ENCODE measurements at places on chromosomes 12 and 14. TPM values are rescaled to one million over a fixed set of nuclear protein-coding genes. Genes with fewer than 3 reads are reported as not detected.
A peak's percentile ranks its signal among the peaks of the same experiment; 100 is the strongest.

PTHLH gene
- total RNA-seq: 2.4 TPM

- H3K4me1 ChIP-seq: no peaks in the 10 kb centered on the region
- no peak for DNase-seq
- no peaks in the 10 kb centered on the region for H3K27me3 ChIP-seq
- no peaks in the 10 kb centered on the region for H3K36me3 ChIP-seq
Observed at GRCh38 chr12:12008232-12008850, 62.4 kb upstream of the BCL2L14 start.

GRCh38 chr12:100857971-100858370 is 63.4 kb downstream of the ANO4 start:
- H3K4me3 ChIP-seq: no peak overlapping the region
- H3K36me3 ChIP-seq: no peaks in the 10 kb centered on the region
- no peaks in the 10 kb centered on the region for H3K27me3 ChIP-seq
- no peak for DNase-seq
- H3K4me1 ChIP-seq: no peaks in the 10 kb centered on the region

DNA sequence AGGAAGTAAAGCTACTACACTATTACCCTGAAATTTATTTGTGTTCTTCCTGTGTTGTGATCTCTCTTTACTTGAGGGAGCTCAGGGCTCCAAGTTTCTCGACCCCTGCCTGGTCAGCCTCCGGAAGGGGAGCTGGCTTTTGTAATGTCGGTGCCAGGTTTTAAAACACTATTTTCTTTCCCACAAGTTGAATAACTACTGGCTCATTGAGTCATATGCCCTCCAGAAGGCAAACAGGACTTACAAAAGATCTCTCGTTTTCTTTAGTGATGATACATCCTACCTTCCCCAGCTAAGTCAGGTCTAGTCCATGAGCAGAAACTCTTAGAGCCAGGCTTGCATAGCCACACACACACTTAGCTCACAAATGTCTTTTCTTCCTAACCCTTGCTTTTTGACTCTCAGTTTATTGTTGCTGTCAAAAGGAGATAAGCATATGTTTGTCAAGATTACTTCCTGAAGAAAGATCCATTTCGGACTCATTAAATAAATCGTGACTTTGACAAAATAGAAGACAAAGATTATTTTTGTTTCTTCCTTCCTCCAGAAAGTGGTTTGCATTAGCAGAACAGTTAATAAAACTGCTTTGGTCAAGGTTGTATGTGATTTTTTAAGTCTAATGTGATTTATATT is 209.8 kb upstream of the FLRT2 start:
- H3K27ac ChIP-seq: no peak overlapping the region
- no peak overlapping the region for H3K4me3 ChIP-seq
- H3K27me3 ChIP-seq: no peaks in the 10 kb centered on the region
- H3K36me3 ChIP-seq: no peaks in the 10 kb centered on the region

- peaks cover 2% of the 10 kb centered on the region for H3K27me3 ChIP-seq
- H3K27ac ChIP-seq: no peak overlapping the region
- no peaks in the 10 kb centered on the region for H3K4me1 ChIP-seq
- no peaks in the 10 kb centered on the region for H3K36me3 ChIP-seq
Observed at GRCh38 chr12:107917912-107918800, 143.7 kb downstream of the ASCL4 start.

DNA sequence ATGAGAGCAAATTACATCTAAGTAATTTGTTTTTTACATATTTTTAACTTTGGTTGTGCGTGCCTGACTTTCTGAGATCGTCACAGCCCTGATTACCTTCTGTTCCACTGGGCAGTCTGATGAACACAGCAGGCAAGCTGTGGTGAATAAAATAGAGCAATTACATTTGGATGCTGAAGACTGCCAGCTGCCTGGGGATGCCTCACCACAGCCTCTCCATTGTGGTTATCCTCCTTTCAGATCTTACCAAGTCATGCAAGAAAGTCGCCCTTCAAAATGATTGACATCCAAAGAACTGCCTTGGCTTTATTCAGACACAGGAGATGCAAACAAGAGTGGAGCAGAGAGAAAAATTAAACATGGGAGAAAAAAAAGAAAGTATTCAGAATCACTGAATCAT is 456.6 kb upstream of the TMPO start:
- H3K4me3 ChIP-seq: no peak overlapping the region
- no peak overlapping the region for H3K27ac ChIP-seq
- H3K27me3 ChIP-seq: no peaks in the 10 kb centered on the region
- no peaks in the 10 kb centered on the region for H3K4me1 ChIP-seq
- H3K36me3 ChIP-seq: no peaks in the 10 kb centered on the region

DNA sequence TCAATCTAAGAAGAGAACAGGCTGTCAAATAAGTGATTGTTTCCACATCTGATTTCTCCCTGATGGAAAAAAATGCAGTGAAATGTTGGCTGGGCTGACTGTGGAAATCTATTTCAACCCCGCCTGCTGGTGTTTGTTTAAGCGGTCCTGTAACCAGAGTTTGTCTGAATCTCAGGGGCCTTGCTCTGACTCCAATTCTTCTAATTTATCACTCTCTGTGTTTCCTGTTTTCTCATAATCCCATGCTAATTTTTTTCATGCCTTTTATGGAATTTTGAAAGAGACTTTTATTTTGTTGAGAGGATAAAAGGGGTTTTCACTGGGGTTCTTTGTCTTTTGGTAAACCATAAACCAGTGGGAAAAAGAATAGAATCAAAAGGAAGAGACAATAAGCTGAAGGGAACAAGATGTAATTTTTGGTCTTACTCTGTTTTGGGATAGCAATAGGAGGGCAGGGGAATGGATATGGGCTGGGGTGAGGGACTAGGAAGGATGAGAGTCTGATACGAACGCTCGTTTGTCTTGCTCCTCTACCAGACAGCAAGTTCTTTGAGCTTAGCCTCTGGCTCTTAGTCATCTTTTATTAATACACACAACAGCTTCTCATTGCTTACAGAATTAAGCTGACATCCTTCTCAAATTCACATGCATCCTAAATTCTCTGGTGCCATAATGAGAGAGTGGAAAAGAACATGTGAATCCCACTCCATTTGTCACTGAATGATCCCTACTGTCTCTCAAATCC is 8.0 kb upstream of the MGP start:
- H3K4me1 ChIP-seq: no peaks in the 10 kb centered on the region
- H3K27ac ChIP-seq: peak overlapping the region; percentile 64
- no peaks in the 10 kb centered on the region for H3K27me3 ChIP-seq

- H3K4me1 ChIP-seq: no peaks in the 10 kb centered on the region
- H3K27me3 ChIP-seq: no peaks in the 10 kb centered on the region
- no peak overlapping the region for H3K4me3 ChIP-seq
- H3K36me3 ChIP-seq: no peaks in the 10 kb centered on the region
- no peak for DNase-seq
Observed at GRCh38 chr14:92756446-92756845, 8.0 kb upstream of the LGMN start.

DNA sequence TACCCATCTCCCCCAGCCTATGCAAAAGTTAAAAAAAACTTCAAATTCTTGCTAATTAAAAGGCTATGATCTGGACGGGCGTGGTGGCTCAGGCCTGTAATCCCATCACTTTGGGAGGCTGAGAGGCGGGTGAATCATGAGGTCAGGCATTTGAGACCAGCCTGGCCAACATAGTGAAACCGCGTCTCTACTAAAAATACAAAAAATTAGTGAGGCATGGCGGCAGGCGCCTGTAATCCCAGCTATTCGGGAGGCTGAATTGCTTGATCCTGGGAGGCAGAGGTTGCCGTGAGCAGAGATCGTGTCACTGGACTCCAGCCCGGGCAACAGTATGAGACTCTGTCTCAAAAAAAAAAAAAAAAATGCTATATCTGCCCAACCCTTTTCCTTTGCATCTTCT is 925.4 kb downstream of the GALC start:
- no peaks in the 10 kb centered on the region for H3K36me3 ChIP-seq
- no peak for DNase-seq
- H3K27ac ChIP-seq: no peak overlapping the region
- no peak overlapping the region for H3K4me3 ChIP-seq
- no peaks in the 10 kb centered on the region for H3K27me3 ChIP-seq
- H3K4me1 ChIP-seq: no peaks in the 10 kb centered on the region
